ENCODE measurements at places on chromosomes 7 and 10.

DNA sequence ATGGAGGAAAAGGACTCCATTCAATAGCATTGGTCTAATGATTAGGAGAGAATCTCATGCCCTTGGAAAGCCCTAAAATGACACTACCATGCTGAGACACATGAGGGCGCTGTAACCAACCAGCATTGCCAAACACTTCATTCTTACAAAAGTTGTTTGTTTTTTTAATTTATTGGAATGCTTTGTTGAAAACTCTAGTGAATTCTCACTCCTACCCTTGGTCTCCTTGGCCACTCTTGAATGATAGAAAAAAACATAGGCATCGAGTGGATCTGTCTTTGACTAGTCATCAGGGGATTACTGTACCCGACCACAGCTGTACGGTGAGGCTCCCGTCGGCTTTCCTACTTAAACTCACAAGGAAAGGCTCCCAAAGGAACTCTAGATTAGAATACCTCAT, 29.3 kb upstream of the ADD3 start:
- peak; percentile 70 for DNase-seq

- no peak for DNase-seq
Measured at GRCh38 chr10:114437473-114438292, 33.4 kb upstream of the AFAP1L2 start.

DNA sequence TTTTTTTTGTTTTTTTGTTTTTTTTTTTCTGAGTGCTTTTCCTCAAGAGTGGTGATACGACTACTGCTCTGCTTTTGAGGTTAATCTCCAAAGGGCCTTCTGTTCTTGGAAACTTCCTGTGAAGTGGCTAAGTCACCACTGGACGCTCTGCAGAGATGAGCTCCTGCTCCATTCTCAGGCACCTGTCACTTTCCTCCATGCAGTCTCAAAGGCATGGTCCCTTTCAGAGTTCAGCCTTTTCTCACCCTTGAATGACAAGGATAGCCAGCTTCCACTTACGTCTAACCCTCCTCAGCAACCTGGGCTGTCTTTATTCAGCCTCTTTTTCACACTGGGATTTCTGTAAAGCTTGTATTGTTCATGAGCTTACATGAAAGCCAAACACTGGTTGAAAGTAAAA, 65.8 kb downstream of the BMPER start:
- DNase-seq, result no peak

DNA sequence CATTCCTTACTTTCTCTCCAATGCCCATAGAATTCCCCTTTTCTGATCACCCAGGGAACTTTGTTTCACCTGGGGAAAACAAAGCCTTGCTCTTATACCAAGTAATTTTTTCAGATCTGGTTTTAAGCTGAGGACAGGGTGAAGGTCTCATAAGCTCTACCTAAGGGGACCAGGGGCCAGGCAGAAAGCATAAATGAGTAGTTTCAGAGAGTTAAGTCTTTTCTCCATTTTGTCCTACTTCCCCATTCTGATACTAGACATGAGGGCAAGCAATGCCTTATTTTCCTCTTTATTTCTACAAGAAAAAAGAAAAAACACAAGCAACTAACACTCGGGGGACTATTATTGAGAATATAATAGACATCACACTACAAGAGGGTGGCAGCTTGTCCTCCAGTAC, 2.9 kb downstream of the AKR1D1 start:
- DNase-seq, result no peak

DNA sequence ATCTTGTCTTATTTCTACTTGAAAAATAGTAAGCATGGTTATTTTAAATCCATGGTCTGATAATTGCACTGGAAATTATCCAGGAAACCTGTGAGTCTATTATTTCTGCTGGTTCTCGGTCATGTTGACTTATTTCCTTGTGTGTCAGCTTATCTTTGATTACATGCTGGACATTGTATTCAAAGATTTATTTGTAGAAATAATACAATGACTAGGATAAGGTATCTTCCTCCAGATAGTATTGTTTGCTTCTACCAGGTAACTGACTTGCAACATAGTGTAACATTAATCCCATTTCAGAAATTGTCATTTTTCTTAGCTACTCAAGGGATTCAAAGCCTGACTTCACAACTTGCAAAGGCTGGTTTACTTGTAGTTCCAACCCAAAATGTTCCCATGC, 33.4 kb downstream of the PLXNA4 start:
- no peak for DNase-seq

GRCh38 chr10:99450624-99451498, 20.4 kb upstream of the GOT1 start:
- DNase-seq, result no peak

DNA sequence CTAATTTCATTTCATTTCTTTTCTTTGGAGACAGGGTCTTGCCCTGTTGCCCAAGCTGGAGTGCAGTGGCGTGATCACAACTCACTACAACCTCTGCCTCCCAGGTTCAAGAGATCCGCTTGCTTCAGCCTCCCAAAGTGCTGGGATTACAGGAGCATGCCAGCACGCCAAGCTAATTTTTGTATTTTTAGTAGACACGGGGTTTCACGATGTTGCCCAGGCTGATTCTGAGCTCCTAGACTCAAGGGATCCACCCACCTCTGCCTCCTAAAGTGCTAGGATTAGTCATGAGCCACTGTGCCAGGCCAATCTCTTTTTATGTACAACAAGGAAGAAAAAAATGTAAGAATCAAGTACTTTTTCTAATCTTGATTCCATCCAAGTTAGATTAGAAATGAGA, 10.7 kb upstream of the KMT2E start:
- peak; percentile 66 for DNase-seq

GRCh38 chr7:135300913-135301765, 67.5 kb downstream of the STRA8 start:
- DNase-seq, result no peak

- no peak for DNase-seq
Measured at GRCh38 chr10:44636625-44637024, 251.7 kb upstream of the CXCL12 start.

DNA sequence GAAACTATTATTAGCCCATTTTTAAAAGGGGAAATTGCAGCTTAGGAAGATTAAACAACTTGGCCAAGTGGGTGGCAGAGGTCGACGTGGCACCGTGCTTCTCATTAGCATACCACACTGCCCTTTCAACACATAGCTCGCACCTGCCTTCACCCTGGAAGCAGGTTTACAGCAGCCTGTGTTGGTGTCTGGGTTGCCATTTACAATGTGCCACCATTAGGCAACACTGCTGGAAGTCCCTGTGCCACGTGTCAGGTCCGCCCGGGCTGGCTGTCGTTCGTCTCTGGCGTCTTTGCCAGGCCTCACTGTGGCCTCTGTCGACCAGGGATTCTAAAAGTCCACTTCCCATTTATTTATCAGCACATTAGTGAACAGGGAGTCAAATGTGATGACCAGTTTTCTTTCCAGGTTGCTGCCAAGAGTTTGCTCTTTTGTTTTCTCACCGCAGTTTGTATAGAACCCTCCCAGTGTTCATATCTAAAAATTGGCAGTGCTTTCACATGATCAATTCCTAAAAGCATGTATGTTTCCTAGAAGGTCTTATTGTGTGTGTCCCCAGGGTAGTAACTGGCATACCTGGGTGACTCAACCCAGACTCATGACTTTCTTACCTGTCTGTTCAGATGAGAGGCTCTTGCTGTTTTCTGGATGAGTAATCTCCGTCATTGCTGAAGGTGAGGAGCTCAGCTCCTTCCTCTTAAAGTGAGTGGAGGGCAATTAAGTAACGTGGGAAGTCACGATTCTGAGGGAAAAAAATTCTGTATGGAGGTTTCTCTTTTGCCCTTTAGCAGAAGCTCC, 9.2 kb downstream of the INSIG1 start:
- DNase-seq, result no peak

DNA sequence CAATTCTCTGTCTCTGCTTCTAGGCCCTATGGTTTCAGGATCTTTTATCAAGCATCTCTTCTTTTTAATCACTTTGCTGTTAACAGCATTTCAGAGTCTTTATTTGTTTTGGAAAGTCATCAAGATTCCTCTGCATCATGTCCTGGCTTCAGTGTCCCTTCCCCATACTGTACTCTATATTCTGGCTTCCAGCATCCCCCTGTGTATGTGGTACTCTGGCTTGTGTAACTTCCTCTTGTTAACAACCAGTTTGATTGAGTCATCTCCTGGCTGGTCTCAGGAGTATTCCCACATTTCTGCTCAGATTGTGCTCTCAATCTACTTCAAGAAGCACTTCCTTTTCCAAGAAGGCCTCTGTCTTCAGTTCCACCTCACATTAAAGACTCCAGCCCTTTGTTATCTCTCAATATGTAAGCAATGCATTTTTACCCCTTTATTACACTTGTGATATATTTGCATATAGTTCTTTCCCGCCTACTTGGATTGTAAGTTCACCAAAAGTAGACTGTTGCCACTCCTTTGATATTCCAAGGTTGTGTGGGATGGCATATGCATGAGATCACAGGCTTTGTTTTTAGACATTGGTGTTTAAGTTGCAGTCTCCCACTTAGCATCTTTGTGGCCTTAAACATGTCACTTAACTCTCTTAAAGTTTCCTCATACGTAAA, 15.1 kb upstream of the ATE1 start:
- peak; percentile 83 for DNase-seq

- DNase-seq, result no peak
Measured at GRCh38 chr10:79905322-79906314, 43.3 kb downstream of the SFTPD start.

DNA sequence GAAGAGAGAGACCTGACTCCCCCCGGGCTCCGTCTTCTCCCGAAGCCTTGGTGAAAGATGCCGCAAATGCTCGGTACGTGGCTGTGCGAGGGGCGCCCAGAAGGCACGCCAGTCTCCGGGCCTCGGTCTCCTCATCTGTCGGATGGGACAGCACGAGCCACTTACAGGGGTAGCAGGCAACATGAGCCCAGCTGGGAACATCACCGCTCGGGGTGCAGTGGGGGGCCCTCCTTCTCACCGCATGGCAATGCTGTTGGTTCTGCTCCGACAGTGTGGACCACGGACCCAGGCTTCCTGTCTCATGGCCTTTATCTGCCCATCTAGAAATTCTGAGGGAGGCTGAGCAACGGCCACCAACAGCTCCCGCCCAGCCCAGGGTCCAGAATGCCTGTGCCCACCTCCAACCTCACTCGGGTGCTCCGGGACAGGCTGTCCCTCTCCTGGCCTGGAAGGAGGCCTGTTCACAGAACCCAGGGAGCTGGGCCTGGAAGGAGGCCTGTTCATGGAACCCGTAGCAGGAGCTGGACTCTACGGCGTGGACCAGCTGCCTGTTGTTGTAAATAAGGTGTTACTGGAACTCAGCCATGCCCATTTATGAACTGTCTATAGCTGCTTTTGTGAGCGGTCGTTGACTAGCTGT, 15.8 kb downstream of the ADAP1 start:
- no peak for DNase-seq

DNA sequence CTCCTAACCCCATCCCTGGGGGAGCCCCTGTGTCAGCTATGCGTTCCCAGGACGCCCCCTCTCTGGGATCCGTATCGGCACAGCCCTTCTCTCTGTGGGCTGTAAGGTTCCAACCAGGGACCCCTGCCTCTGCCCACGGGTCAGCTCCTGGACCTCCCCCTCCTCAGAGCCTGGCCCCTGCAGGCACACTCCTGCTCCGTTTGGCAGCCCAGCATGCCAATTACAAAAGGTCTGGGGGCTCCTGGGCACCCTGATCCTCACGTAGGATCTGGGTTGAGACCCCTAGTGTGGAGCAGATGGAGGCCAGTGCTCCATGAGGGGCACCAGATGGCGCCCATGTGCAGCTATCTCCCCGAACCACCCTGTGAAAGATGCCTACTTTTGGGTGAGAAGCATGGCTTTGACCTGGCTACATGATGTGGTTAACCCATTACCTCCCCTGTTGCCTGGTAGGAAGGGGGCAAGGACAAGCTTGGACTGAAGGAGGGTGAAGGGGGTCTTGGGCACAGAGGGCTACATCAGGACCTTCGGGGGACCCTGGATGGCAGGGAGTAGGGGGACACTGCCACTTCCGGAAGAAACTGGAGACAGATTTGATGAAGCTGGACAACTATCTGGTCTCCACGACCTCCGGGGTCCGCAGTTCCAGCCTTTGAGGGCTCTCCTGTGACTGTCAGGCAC, 9.0 kb downstream of the TACR2 start:
- DNase-seq, result no peak

- DNase-seq, result peak; percentile 61
Measured at GRCh38 chr7:40232242-40232893, 97.6 kb downstream of the SUGCT start.

DNA sequence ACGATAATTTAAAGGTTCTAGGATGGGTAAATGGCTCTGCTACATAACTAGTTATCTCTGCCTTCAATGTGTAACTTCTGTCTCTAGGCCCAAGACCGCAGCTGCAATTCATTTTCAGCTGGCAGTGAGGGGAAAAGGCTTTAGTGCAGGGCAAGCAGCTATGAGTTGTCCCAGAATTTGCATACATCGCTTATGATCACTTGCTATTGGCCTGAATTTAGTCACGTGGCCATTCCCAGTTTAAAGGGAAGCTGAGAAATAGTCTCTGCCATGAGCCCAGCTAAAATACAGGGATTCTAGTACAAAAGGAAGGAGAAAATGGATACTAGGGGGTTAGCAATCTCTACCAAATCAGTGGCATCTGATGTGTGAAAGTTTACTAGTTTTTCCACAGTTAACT, 145.8 kb upstream of the IMMP2L start:
- peak; percentile 21 for DNase-seq

DNA sequence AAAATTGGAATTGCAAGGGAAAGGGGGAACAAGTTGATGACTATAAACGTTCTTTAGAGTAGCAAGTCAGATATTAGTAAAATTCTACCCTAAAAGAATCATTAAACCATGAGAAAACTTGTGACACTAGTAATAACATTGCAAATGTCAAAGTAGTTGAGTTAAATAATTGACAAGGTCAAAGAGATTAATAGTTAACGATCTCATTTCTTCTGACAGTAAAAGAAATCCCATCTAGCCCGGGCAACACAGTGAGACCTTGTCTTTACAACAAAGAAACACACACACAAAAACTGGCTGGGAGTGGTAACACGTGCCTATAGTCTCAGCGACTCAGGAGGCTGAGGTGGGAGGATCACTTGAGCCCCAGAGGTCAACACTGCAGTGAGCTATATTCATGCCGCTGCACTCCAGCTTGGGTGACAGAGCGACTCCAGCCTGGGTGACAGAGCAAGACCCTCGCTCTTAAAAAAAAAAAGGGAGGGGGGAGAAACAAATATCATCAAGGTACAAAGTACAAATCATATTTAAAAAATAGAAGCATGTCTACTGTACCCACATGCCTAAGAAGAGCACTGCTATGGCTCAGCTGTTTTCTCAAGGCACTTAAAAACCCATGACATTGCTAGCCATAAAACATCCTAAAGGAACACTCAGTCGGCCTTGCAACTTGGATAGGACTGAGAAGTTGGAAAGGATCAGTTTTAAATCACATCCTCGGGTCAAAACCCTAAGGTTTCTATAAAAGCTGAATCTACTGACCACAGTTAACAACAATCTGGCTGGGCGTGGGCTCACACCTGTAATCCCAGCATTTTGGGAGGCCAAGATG, 401.1 kb downstream of the PARD3 start:
- no peak for DNase-seq

All from fibroblast of the conjunctiva (primary cell).